ENCODE measurements at places on chromosomes 12 and 14.

DNA sequence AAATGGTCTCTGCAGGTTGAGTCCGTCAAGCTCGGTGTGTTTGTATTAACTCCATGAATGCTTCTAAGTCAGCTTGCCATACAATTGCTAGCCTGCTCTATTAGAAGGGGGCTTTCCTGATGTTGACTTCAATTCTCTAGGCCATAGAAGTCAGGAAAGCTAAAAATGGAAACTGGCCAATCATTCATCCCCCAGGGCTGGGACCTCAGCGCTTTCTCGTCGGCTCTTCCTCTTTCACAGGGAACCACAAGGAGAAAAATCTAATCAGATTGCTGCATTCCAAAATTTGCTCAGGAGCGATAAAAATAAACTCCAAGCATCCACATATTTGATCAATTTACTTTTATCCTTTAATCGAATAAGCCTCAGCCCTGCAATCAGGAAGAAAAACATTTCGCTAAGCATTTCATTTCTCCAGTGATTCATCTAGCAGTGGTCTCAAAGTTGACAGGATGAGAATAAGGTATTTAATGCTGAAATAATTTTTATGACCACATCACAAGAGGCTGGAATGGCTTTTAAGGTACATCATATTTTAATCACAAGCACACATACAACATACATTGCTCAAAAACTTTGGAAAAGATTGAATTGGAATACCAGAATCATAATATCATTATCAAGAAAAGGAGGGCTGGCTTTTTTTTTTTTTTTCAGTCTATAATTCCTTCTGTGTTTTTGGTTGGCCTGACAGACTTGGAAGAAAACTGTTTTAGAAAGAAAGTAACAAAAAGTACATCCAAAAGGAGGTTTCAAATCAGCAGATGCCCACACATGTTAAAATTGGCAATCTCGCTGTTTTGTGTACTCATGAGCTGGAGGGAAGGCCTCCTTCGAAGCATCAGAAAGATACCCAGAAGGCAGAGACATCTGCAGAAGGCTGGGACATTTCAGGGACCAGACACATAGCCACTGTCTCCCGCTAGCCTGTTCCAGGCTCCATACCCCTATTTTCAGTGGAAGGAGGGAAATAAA is 316.3 kb downstream of the NUAK1 start:
- DNase-seq: no peak

- DNase-seq: no peak
Measured at GRCh38 chr12:49338830-49339463, 2.0 kb upstream of the C1QL4 start.

DNA sequence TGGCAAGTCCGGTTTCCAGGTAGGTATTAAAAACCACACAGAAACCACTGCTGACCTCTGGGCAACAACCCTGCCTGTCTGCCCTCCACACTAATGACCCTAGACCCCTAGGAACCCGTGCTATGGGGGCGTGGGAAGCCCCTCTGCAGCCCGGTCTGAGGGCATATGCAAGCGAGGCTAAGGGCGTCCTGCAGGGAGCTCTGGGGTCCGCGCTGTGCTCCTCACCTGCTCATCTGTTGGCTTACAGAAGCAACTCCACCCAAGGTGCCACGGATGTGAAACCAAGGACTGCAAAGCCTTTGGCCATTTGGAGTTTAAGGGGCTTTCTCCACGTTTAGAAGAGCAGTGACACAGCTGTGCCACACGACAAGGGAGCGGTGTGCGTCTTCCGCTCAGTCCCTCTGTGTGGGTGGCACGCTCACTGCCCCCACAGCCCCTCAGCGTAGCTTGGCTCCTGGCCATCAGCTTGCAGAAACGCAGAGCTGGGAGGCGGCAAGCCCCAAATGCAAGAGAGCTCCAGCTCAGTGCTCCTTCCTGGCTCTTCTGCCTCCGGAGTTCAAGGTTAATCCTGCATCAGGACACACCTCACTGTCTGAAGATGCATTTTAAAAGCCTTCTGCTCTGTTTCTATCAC is 18.4 kb downstream of the AMN start:
- DNase-seq: no peak

- no peak for DNase-seq
Measured at GRCh38 chr12:16833376-16834015, 227.5 kb upstream of the LMO3 start.

- DNase-seq: peak; percentile 44
Measured at GRCh38 chr12:42426746-42427145, 100.8 kb downstream of the PPHLN1 start.

DNA sequence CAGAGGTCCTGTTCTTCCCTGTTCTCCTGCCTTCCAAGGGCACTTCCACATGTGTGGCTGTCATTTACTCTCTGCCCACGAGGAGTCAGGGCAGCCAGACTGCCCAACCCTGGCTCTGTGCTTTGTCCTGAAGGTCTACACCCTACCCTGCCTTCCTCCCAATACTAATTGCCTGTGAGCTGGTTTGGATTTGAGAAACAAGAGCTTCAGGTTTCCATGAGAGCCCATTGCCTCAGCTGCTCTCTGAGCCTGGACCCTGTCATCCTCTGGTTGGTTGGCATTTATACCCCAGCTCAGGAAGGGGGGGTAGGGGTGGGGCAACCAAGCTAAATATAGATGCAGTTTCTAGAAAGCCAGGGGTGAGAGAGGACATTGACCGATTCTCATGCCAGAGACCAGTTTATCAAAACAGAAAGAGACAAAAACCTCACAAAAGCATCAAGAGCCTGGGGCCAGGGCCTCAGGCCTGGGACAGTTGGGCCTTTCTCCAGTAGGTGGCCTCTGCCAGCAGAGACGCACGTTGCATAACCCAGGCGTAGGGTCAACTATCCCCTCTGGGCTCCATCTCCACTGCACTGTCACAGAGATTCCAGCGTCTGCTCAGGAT is 34.5 kb downstream of the VDR start:
- DNase-seq: no peak

DNA sequence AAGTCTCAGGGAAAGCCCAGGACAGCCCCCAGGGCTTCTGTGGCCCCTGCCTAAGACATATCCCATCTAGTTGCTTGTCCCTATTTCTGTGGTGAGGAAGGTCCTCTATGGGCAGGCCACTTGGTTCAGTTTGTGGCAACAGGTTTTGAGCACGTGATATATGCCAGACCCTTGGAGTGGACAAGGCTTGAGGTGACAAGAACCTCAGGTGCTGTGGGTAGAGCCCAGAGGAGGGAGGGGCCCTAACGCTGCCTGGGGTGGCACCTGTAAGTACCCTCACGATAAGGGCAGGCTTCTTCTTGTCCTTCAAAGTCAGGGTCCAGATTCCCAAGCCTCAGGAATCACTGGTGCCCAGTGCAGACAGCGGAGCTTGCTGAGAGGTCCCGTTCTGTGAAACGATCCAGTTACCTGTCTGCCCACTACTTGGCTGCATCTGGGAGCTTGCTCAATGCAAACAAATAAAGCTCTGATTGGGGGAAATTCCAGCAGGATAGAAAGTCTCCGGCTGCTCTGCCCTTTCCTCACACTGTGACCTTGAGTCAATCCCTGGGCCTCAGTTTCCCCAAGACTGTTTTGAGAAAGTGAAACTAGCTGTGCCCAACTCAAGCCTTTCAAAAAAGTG is 47.7 kb upstream of the FAM181A start:
- no peak for DNase-seq

DNA sequence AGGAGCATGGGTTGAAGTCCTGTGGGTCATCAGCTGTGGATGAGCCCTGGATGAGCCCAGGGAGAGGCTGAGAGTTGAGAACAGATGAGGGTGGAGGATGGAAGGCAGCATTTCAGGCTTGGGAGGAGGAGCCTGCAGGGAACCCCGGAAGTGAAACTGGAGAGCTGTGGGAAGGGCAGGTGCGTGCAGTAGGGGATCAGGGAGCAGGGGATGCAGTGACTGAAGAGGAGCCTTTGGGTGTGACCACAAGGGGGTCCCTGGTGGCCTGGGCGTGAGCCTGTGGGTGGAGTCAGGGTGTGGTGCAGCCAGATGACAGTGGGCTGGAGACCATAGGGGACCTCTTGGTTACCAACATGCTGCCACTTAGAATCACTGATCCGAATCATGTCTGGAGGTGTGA is 115.5 kb downstream of the PAPOLA start:
- no peak for DNase-seq

DNA sequence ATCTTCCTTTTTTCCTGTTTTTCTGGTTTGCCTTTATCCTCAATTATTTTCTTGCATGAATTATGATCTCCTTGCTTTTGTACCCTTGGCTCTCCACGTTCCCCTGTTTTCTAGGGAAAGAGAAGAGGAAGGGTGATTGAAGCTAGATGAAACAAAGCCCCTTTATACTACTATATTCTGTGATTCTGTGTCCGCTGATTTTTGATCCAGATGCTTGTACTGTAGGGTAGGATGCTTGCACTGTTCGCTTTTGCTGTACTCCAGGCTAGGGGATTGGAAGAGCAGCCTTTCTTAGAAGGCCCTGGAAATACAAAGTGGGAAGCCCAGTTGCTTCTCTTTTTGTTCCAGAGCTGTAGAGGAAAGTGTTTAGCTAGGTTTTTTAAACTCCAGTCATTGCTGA is 35.1 kb upstream of the KLHDC2 start:
- DNase-seq: no peak

DNA sequence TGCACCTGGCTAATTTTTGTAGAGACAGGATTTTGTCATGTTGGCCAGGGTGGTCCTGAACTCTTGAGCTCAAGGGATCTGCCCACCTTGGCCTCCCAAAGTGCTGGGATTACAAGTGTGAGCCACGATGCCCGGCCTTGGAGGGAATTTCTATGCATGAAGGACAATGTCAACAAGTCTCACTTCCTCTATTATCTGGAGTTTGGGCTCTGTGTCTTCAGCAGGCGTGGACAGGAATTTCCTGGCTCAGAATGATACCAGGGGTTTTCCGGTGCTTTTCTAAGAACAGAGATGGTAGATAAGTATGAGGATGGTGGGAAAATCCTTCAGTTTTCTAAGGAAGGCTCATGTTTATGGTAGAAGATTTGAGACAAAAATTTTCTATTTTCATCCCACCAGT is 75.0 kb upstream of the CCDC60 start:
- DNase-seq: peak; percentile 8

GRCh38 chr12:121525411-121525810 is 55.4 kb downstream of the KDM2B start:
- no peak for DNase-seq

DNA sequence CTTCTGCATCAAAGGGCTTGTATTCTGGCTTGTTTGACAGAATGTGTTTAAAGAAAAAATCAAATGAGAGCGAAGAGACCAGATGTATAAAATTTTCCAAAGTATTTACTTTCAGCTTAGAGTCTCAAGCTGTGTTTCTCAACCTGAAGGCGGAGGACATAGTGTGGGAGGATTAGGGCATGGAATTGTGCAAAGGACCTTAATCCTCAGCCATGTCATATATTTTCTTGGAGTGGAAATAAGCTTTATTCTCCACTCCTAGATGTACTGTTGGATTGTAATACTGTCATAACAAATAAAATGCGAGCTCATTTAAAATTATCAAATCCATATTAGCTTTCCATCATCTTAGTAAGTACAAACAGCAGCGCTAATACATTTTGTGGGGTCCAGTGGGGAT is 154.0 kb downstream of the PAH start:
- no peak for DNase-seq

GRCh38 chr14:61559641-61560201 is 135.6 kb upstream of the HIF1A start:
- no peak for DNase-seq

GRCh38 chr12:16568873-16569272 is 37.1 kb downstream of the LMO3 start:
- no peak for DNase-seq

- DNase-seq: no peak
Measured at GRCh38 chr14:95374239-95374997, 54.7 kb upstream of the CLMN start.

GRCh38 chr14:100532154-100532861 is 54.9 kb downstream of the BEGAIN start:
- no peak for DNase-seq

DNA sequence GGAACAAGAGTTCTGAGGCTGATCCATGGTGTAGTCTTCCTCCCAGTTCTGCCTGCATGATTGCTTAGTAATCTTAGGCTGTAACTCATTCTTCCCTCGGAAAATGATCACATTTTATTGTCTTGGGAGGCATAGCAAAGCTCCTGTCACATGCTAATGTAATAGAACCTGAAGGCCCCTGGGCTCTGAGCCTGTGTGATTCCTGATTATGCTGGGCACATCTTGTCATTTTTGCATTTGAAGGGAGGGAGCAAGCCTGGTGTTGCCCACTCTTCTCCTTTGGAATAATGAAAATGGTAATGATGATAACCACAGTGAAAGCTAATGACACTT is 215.4 kb downstream of the MSRB3 start:
- no peak for DNase-seq

DNA sequence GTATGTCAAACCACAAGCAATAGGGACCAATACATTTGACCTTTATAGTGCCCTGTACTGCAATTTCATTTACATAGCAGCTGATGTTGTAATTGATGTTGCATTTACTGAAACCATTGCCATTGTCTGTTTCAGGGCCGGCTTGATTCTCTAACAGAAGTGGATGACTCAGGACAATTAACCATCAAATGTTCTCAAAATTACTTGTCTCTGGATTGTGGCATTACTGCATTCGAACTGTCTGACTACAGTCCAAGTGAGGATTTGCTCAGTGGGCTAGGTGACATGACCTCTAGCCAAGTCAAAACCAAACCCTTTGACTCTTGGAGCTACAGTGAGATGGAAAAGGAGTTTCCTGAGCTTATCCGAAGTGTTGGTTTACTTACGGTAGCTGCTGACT is 216.0 kb downstream of the AKAP6 start:
- no peak for DNase-seq

DNA sequence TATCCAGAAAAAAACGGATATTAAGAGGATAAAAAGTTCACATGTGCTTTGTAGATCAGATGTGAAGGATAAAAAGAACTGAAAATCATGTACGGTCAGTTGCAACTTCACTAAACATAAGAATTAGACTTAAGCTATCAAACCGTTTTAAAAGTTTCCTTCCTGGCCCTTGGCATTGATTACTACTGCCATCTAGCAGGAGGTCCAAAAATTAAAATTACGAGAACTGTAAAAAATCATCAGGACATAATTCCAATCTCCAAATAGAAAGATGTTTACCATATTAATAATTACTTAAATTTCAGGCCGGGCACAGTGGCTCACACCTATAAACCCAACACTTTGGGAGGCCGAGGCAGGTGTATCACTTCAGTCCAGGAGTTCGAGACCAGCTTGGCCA is 7.9 kb downstream of the WDR89 start:
- no peak for DNase-seq

GRCh38 chr14:53663709-53664108 is 292.9 kb downstream of the BMP4 start:
- DNase-seq: no peak

GRCh38 chr14:104678346-104678745 is 11.1 kb upstream of the INF2 start:
- no peak for DNase-seq

GRCh38 chr14:72104011-72104613 is 171.9 kb downstream of the RGS6 start:
- peak; percentile 1 for DNase-seq

DNA sequence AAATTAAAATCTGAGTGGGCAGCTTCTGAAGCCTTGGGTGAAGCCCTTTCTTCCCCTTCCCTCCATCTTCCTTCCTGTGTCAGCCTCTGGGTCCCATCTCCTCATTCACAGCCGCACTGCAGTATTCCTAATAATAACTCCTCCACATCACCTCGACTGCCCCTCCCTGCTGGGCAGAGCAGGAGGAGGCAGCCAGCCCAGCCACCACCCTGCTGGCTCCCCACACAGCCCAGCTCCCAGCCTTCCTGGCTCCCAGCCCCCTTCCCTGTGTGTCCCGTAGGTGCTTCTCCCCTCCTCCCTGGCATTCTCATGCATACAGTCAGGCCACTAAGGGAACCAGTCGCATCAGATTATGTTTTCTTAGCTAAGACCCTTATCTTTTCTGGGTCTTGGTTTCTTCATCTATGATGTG is 3.7 kb downstream of the IFFO1 start:
- no peak for DNase-seq
